Activated T-helper 1 cell treated with Interleukin-2 at 50 U/mL for 16 hours (primary cell): ENCODE measurements at places on chromosomes 12 and 14.

GRCh38 chr14:104135121-104135903 lies 3.1 kb upstream of the KIF26A start:
- DNase-seq, result no peak

- no peak for DNase-seq
Observed at GRCh38 chr14:73142216-73142615, 5.9 kb downstream of the PSEN1 start.

DNA sequence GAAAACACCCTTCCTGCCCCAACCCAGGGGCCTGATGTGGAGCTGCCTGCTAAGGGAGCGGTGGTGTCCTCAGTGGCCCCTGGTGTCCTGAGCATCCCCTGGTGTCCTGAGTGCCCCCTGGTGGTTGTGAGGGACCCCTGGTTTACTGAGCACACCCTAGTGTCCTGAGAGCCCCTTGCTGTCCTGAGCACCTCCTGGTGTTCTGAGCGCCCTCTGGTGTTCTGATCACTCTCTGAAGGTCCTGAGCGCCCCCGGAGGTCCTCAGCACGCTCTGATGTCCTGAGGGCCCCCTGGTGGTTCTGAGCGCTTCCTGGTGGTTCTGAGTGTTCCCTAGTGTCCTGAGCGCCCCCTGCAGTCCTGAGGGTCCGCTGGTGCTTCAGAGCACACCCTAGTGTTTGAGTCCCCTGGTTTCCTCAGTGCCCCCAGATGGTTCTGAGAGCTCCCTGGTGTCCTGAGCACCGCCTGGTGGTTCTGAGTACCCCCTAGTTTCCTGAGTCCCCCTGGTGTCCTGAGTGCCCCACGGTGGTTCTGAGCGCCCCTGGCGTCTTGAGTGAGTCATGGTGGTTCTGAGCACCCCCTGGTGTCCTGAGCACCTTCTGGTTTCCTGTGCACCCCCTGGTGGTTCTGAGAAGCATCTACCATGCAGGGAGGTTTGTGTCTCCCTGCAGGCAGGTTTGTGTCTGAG lies 1004.2 kb downstream of the TMEM121 start:
- peak; percentile 18 for DNase-seq

GRCh38 chr14:50785457-50786063 lies 45.4 kb downstream of the NIN start:
- DNase-seq, result no peak

- no peak for DNase-seq
Observed at GRCh38 chr12:45498645-45499044, 230.9 kb upstream of the ARID2 start.

DNA sequence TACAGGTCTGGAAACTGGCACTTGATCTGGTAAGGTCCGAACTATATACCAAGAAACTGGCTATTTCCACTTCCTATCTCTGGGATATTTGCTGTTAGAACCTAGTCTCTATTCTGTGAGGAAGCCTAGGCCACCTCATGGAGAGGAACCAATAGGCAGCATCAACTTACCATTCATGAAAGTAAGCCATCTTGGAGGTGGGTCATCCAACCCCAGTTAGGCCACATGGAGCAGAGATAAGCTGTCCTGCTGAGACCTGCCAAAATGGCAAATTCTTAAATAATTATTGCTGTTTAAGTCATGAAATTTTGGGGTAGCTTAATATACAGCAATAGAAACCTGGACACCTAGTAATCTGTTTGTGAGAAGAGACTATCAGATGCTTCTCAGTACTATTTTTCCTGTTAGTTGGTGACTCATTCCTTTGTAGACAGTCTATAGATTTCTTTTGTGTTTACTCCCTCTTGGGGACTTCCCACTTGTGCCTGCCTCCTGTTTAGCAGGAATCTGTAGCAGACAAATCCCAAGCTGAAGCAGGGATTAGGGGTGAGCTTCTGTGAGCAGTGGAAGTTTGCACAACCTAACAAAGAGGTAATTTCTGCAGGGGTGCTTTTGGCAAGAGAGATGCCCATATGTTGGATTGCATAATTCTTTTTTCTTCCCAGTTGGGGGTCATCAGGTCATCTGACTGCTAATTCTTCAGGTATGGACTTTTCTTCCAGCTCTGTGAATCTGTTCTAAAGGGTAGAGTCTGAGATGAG lies 136.8 kb downstream of the IGF1 start:
- DNase-seq, result no peak

GRCh38 chr14:96224480-96225096 lies 19.9 kb downstream of the BDKRB2 start:
- DNase-seq, result no peak

GRCh38 chr12:70177631-70178030 lies 65.6 kb upstream of the CNOT2 start:
- no peak for DNase-seq

DNA sequence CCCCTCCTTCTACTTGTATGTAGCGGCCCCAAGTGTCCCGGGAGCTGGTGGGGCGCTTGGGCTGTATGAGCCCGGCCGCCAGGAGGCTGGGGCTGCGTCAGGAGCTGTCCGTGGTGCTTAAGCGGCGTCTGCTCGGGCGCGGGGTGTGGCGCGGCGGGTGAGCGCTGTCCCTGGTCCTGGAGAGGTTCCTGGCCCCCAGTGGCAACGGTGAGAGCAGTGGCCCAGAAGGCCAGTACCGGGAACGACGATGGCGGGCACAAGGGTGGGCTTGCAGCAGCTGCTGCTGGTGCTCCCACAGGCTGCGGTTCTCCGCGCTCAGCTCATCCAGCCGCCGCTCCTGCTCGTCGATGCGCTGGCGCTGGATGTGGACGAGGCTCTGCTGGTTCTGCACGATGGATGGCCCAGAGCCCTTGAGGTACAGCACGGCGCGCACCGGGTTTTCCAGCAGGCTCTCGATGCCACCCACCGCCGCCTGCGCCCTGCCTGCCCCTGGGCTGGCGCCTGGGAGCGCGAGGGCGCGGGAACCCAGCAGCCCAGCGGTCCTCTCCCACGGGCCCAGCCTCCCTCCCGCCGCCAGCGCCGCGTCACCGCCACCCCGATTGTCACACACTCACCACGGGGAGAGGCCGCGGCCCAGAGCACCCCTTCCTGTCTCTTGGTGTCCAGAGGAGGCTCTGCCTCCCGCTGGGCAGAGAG lies 41.9 kb upstream of the FKBP4 start:
- peak; percentile 60 for DNase-seq

DNA sequence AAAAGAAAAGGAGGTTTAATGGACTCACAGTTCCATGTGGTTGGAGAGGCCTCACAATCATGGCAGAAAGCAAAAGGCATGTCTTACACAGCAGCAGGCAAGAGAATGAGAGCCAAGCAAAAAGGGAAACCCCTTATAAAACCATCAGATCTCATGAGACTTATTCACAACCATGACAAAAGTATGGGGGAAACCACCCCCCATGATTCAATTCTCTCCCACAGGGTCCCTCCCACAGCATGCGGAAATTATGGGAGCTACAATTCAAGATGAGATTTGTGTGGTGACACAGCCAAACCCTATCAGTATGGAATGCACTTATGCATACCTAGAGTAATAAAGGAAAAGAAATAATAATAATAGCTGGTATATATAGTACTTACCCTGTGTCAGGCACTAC lies 4.5 kb upstream of the GLIPR1 start:
- no peak for DNase-seq

DNA sequence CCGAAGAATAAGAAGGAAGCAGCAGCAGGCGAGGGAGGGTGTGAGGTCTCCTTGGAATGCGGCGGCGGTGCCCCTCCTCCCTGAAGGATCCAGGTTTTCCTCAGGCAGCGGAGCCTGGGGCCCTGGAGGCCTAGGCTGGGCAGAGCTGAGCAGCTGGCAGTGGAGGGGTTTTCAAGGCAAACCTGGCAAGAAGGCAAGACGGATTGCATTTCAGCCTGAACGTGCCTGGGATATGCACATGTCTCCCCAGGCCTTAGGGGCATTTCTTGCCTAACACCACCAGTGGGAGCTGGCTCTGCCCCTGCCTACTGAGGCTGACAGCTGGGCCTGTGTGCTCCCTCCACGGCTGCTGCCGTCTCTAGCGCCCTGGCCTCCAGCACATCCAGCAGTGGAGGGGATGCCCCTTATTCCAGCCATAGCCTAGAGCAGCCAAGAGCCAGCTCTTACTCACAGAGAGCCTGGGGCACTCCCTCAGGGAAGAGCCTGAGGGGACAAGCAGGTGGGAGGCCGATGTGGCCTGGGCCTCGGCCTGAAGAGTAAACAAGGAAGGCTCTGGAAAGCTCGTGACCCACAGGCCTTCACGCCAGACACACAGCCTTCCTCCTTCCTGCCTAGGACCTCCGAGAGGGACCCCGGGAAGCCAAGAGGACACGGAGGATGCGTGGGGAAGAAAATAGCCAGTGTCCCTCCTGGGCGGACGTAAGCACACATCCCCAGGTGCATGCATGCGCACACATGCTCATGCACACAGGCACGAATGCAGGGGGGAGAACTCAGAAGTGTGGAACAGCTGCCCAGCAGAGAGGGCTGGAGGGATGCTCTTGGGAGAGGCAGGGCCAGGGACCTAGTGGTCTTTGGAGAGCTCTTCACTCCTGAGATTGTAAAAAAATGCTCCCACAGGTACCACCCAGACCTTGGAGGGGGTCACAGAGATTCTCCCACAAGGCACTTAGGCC lies 23.0 kb upstream of the EIF2B2 start:
- DNase-seq, result no peak

DNA sequence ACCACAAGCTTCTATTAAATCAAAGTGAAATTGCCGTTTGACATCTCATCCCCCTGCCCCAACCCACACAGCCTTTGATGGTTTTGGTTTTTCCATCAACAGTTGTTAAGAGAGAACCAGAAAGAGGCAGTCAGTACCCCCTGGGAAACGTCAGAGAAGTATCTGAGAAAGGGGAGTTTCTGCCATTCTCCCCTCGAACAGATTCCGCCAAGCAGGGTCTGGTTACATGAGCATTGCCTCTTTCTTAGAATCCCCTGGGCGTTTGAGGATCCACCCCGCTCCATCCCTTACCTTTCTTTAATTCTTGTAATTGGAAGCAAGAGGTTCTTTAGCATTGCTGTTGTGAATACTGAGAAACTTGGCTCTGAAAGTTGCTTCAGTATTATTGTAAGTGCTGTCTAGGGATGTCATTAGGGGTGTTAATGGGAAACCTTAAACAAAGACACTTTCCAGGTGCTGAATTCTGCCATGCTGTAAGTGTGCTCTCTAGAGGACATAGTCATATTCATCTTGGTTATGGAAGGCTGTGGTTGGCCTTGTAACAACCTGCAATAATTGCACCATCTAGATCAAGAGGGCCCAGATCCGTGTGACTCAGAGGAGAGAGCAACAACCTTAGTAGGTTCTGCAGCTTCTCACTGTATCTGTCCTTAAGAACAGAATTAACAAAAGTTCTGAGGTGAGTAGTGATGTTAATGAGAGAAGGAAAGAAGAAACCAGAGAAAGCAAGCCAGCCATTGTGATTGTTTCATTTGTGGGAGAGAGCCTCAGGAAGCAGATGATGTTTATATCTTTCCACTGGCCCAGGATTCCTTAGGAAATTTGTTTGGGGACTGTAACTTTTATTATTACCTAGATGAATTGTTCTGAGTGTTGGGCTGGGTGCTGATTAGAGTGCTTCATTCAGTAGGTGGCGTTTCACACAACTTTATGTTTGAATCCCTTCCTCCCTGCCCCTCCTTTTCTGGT lies 9.0 kb downstream of the TMBIM6 start:
- DNase-seq, result no peak

DNA sequence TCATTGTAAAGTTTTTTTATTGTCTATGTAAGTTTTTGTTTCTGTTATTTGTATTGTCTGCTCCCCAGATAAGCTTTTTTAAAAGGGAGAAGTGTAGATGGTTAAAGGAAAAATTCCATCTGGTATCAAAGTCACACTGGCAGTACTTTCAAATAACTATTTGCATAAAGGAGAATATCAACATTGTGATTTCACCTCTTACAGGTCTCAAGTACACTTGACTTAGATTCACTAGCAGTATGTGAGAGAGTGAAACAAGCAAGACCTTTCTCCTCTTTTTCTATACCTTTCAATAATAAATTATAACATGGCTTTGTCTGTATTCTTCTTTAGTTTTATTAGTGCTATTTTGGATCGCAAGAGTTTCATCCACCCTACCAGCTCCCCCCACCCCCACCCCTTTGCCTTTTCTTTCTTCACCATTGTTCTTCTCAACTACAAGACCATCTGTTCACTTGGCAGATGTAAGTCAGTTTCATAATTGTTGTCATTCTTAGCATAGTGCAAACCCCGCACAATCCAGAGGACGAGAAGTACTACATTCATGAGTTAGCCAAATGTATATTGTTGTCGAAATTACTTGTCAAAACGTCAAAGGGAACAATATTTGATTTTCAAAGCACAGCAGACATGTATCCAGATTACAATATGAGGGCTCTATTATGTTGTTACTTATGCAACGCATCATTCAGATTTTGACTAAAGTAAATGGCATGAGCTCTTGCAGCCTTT lies 602.7 kb upstream of the FLRT2 start:
- no peak for DNase-seq

GRCh38 chr12:104827587-104827986 lies 130.5 kb downstream of the SLC41A2 start:
- DNase-seq, result no peak

DNA sequence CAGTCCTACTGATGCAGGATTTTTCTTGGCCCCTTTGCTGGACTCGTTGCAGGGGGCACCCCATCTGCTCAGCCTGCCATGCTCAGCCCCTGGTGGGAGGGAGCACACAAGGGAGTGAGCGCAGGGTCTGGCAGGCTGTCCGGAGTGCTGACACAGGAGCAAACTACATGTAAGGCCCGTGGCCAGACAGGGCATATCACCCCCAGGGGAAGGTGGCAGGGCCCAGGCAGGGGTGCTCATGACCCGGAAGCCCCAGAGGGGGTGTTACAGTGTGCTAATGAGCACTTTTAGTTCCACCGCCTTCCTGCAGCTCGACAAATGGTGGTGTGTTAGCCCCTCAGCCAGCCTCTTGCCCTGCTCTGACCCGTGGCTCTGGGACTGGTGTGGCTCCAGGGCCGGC lies 645.6 kb upstream of the TMEM132C start:
- DNase-seq, result no peak

GRCh38 chr14:24246765-24247212 lies 4.4 kb upstream of the TINF2 start:
- DNase-seq, result no peak

GRCh38 chr14:70183991-70184390 lies 4.8 kb downstream of the SLC8A3 start:
- DNase-seq, result no peak
